Activated CD8-positive, alpha-beta T cell treated with anti-CD3 and anti-CD28 coated beads for 36 hours (primary cell): ENCODE measurements at places on chromosomes 12 and 14.

- no peak for DNase-seq
- no peaks in the 10 kb centered on the region for H3K4me1 ChIP-seq
- no peak overlapping the region for H3K27ac ChIP-seq
- no peak overlapping the region for H3K4me3 ChIP-seq
Observed at GRCh38 chr12:22860926-22861325, 236.0 kb downstream of the ETNK1 start.

GRCh38 chr12:88036353-88036965, 7.3 kb upstream of the C12orf50 start:
- DNase-seq: no peak
- no peaks in the 10 kb centered on the region for H3K27me3 ChIP-seq
- H3K4me1 ChIP-seq: peaks cover 60% of the 10 kb centered on the region

DNA sequence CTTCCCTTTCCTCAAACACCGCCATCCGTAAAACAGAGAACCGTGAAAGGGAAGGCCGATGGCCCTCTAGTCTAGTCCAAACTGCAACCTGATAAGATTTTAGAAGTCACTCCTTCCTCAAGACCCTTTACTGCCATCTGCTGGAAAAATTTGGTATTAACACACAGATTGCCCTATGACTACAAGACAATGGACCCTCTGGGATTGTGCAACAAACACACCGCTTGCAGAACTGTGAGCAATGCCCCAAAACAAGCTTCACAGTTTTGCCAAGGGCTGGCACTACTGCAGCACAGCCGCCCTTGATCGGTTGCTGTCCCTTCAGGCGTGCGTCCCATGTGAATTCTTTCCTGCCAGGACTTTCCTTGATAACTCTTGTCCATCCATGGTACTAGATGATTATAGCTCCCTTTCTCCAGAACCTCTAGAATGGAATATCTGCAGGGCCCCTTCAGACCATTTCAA, 23.1 kb downstream of the LLPH start:
- peak; percentile 58 for DNase-seq
- H3K4me3 ChIP-seq: no peak overlapping the region
- H3K4me1 ChIP-seq: no peaks in the 10 kb centered on the region
- H3K27ac ChIP-seq: no peak overlapping the region

DNA sequence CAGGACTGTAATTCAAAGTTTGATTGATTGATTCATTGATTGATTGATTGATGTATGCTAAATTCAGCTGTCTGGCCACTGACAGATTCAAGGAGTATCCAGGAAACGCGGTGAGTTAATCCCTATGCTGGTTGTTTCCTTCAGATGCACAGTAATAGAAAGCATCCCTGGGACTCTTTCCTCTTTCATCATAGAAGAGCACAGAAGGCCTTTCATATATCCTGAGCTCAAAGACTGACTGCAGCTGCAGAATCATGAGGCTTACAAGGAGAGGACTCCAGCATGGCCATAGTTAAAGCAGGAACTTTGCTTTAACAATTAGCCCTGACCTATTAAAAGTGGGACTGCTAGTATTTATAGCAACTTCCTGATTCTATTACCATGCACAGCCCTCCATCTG, 187.7 kb upstream of the TMTC1 start:
- no peaks in the 10 kb centered on the region for H3K4me1 ChIP-seq
- H3K36me3 ChIP-seq: no peaks in the 10 kb centered on the region
- H3K27ac ChIP-seq: no peak overlapping the region

GRCh38 chr12:42086031-42086430, 58.6 kb downstream of the GXYLT1 start:
- no peaks in the 10 kb centered on the region for H3K4me1 ChIP-seq
- peaks cover 11% of the 10 kb centered on the region for H3K36me3 ChIP-seq
- H3K27ac ChIP-seq: no peak overlapping the region
- H3K4me3 ChIP-seq: no peak overlapping the region
- H3K27me3 ChIP-seq: no peaks in the 10 kb centered on the region
- no peak for DNase-seq

DNA sequence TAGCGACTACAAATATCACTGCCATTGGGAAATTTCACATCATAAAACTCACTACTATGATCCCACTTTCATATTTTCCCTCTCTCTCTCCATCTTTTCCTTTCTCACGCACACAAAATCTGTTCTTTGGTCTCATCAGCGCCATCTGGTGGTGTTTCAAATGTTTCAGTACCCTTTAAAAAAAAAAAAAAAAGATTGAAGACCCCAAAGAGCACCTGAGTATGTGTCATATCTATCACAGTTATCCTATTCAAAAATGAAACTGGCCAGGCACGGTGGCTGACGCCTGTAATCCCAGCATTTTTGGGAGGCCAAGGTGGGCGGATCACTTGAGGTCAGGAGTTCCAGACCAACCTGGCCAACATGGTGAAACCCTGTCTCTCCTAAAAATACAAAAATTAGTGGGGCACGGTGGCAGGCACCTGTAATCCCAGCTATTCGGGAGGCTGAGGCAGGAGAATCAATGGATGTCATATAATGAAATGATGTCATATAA, 72.4 kb downstream of the TTC9 start:
- H3K4me3 ChIP-seq: no peak overlapping the region
- peak; percentile 70 for DNase-seq
- H3K27me3 ChIP-seq: no peaks in the 10 kb centered on the region
- H3K4me1 ChIP-seq: peaks cover 2% of the 10 kb centered on the region
